ENCODE measurements at places on chromosomes 5 and 9.

- peak; percentile 49 for DNase-seq
These were observed 47.6 kb downstream of the JAKMIP2 start for GRCh38 chr5:147734894-147735293.

DNA sequence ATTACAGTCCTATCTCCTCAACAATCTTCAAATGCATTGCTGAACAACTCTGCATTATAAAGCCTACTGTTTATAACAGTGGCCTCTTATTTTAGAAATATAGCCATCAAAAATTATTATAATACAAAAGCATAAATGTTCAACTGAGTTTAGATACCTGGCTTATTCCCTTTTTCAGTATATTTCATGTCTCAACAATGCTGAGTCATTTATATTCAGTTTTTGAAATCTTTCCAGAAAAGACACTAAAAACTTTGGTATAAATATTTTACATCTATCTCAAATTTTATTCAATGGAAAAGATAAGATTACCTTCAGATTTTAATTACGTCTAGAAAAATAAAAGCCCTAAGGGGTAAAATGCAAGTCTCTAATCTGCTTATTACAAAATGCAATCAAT, 37.9 kb downstream of the LURAP1L start:
- no peak for DNase-seq

- no peak for DNase-seq
These were observed 74.1 kb downstream of the PHF2 start for GRCh38 chr9:93650448-93650847.

DNA sequence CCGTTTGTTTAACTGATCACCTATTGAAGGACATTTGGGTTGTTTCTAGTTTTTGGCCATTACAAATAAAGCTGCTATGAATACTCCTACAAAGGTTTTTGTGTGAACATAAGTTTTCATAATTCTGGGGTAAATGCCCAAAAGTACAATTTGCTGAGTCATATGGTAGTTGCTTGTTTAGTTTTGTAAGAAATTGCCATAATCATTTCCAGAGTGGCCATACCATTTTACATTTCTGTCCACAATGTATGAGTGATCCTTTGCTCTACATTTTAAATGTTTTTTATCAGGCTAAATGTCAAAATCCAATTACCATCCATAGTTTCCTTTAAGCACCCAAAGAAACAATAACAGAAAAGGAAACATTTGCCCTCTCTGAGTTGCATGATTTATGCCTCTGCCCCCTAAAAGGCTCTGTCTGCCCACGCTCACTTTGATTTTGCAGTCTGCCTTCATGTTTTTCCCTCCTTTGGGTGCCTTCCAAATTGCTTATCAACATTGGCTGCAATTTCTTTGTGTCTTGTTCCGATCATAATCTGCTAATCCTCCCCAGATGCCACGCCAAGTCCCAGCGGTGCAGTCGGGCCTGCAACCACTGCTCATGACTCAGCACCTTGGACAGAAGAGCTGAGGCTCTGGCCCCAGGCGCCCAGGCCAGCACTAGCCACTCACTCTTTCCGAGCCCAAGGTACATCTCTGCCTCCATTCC, 339.2 kb downstream of the PIK3R1 start:
- no peak for DNase-seq

DNA sequence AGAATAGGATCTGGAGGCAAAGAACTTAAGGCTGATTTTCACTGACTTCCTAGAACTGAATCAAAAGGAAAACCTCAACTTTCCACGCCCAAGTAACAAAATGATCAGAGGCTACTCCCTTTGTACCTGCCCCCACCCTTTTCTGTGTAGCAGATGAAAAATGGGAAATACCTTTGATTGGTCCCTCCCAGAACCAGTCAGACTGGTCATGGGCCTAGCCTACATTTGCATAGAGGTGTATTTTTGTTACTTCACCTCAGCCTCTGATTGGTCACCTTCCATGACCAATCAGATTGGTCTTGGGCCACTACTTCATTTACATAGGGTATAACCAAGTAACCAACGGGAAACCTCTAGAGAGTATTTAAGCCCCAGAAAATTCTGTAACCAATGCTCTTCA, 1553.5 kb upstream of the C9orf72 start:
- no peak for DNase-seq

- no peak for DNase-seq
These were observed 124.1 kb downstream of the JAKMIP2 start for GRCh38 chr5:147658293-147658932.

DNA sequence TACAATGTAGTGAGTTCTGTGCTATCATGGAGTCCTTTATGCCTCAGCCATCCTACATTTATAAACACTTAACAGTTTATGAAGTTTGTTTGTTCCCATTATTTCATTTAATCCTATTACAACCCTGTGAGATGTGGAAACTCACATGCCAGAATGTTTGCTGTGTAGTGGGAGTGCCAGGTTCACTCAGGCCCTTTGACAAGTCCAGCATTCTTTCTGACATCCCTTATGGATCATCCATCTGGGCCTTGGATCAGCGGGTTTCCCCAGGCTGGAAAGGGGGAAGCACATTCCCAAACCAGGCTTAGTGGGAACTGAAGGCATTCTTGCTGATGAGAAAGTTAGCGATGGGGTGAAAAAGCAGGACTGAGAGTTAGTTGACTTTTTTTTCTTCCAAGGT, 128.1 kb upstream of the OTULINL start:
- no peak for DNase-seq

DNA sequence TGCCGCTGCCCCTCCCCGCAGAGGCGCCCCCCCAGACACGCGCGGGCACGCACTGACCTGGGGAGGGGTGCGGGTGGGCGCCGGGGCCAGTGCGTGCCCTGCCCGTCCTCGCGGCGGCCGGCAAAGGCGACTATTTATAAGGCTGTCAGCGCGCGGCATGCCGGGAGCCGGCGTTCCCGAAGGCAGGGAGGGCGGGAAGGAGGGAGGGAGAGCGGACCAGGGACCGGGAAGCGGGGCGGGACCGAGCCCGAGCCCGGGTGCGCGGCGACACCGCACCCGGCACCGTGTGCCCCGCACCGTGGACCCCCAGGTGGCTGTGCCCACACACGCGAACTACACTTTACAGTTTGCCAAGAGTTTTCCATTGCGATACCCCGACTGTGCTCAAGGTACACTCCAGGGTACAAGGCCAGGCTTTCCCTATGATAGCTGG, at the start of gene AK1:
TSS of gene AK1 (minus strand) at position 110 of the 433 bp plus-strand sequence. CDS start 3,058 bp downstream, outside the sequence.
- DNase-seq, result peak; percentile 57

Data from NCI-H2029 (cell line).